ENCODE measurements at places on chromosomes 2 and 18.
A peak's percentile ranks its signal among the peaks of the same experiment; 100 is the strongest.

- peak; percentile 44 for DNase-seq
Measured at GRCh38 chr18:38459131-38459994, 893.8 kb upstream of the CELF4 start.

DNA sequence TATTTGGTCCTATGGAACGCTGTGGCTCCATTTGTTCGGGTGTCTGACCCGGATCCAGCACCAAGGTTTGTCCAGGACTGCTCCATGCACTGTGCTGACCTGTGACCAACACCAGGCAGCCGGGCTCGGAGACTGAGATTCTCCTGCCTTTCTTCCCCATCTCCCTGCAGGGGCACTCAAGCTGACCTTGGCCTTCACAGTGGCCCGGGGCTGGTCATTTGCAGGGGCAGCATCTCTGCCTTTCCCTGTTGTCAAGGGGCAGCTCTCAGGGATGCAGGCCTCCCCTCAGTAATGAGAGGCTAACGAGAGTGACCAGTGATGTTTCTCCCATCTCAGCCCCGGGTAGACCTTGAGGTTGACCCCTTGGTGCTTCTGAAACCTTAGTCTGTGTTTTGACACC lies 27.5 kb downstream of the MOCOS start:
- DNase-seq = no peak

DNA sequence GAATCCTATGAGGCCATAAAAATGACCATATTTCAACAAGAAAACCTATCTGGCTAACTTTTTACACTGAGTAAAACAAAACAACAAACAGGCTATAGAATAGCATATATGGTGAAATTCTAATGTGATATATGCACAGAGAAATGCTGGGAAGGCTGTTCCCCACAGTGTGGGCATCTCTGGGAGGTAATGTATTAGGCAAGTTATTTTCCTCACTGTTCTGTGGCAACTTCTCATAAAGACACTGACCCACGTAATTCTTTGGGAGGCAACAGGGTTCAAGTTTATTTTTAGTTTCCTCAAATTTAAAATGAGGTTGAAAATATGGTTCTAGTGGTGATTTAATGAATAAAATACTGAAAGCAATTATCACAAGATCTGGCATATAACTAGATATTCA lies 46.7 kb downstream of the RNU4ATAC start:
- no peak for DNase-seq

DNA sequence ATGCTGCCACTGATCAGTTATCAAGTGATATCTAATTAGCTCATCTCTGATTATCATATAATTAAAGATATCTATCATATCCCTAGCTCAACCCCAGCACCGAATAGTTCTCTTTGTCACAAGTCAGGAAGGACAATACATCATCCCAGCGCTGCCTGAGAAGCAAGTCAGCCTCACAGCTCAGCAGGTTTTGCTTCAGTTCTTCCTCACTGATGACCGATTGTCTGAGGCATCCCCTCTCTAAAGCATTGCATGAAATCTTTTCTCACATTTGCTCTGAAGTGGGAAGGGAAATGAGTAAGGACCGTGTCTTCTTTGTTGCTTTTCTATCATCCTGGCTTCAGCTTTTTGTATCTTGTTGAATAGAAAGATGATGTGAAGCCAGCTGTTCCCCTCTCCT lies 247.9 kb downstream of the CMPK2 start:
- DNase-seq = no peak

- DNase-seq = no peak
Measured at GRCh38 chr2:156470975-156471583, 34.9 kb downstream of the GPD2 start.

DNA sequence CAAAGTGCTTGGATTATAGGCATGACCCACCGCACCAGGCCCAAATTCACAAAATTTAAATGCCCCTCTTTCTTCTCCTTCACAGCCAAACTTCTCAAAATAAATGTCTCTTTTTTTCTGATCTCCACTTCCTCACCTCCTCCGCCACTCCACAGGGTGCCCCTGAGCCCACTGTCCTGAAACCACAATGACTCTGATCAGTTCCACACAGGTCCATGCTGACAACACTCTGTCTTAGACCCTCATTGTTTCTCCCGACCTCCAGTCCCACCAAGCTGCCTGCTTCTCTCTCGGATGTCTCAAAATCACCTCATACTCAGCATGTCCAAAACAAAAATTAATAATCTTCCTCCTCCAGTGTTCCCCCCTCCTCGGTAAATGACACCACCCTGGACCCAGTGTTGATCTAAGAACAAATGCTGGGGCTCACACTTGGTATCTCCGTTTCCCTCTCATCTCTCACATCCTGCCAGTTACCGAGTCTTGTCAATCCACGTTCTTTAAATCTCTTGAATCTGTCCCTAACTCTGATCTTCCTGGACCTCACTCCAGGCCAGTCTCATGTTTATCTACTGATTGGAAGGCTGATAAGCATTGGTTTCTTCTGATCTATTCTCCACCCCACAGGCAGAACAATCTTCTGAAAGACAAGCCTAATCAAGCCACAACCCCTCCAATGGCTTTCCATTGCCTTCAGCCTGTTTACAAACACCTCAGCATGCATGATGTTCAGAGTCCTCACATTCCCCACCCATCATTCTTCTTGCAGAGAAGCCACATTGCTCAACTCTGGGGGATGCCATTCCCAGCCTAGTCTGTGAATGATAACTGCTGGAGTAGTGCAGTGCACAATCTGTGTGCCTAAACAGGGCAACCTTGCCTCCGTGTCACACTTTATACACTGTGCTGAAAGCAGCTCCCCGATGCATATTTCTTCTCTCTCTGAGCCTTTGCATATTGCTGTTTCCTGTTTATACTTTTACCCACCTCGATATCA lies 12.4 kb upstream of the ANKRD44 start:
- DNase-seq = no peak

GRCh38 chr18:57644540-57644939 lies 22.9 kb upstream of the NARS1 start:
- no peak for DNase-seq

GRCh38 chr2:172783165-172783898 lies 47.7 kb downstream of the RAPGEF4 start:
- DNase-seq = peak; percentile 50

DNA sequence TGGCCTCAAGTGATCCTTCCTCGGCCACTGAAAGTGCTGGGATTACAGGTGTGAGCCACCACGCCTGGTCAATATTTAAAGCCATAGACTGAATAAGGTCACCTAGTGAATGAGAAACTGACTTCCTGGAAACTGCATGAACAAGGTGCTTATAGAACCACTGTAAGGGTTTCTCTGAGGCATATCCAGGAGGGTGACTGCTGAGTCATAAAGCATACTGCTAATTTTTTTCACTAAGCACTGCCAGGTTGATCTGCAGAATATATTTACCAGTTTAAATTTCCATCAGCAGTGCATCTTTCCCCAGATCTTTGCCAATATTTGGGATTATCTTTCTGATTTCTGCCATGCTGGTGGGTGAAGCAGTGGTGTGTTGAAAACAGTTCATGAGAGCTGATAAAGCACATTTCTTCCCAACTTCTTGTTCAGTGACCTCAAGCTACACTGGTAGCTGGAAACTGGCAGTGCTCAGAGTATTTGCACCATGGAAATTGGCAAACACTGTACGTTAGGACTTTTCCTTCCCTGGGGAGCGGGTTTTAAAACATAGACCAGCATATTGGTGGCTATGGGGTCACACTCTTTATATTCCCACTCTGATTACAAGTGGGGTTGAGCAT lies 4.2 kb upstream of the CLIP4 start:
- no peak for DNase-seq

DNA sequence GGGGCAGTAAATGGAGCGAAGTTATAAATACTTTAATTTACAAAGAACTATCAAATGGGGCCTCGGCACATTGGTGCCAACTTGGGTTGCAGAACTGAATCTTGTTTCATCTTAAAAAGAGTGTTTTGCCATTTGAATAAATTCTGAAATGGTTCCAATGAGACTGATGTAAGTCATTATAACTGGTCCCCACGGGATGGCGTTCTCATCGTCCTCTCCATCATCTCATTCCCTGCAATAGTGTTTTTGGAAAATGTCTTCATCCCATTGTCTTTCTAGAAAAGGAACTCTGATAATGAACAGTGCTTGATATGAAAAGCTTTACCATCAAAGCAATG lies 422.0 kb upstream of the ID2 start:
- no peak for DNase-seq

GRCh38 chr18:57519668-57520424 lies 66.7 kb downstream of the FECH start:
- no peak for DNase-seq

DNA sequence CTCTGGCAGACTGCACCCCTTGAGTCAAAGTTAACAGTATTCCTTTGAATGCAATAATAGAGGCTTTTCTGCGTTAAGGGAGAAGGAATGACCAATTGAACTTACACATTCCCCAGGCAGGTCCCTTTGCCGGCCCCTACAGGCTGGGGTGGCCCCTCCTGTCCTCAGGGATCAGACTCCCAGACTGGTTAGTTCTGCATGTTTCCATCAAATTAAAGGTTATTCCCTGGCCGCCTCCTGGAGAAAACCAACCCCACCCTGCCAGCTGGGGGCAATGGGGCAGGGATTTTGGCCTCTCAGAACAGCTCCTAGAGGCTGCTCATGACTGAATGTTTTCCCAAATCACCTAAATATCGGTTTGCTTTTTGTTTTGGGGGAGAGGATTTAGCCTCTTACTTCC lies 199.6 kb downstream of the MGAT5 start:
- DNase-seq = peak; percentile 16

GRCh38 chr18:74123200-74123599 lies 24.4 kb downstream of the FBXO15 start:
- DNase-seq = no peak

GRCh38 chr2:128604045-128604444 lies 285.4 kb upstream of the HS6ST1 start:
- no peak for DNase-seq

DNA sequence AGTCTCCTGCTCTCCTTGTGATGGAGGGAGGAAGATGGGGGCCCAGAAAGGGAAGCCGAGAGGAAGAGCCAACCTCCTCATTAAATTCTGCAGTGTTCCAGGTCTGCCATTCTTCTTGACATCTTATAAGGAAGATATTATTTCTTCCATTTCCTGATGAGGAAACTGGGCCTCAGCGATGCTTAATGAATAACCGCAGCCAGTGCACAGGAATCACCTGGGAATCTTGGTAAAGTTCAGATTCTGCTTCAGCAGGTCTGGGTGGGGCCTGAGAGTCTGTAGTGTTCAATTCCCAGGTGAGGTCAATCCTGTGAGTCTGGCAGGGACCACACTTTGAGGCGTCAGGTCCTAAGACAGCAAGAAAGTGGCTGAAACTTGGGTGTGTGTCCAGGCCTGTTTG lies 17.3 kb downstream of the PCARE start:
- no peak for DNase-seq

GRCh38 chr18:73670039-73670438 lies 477.6 kb downstream of the FBXO15 start:
- DNase-seq = no peak

DNA sequence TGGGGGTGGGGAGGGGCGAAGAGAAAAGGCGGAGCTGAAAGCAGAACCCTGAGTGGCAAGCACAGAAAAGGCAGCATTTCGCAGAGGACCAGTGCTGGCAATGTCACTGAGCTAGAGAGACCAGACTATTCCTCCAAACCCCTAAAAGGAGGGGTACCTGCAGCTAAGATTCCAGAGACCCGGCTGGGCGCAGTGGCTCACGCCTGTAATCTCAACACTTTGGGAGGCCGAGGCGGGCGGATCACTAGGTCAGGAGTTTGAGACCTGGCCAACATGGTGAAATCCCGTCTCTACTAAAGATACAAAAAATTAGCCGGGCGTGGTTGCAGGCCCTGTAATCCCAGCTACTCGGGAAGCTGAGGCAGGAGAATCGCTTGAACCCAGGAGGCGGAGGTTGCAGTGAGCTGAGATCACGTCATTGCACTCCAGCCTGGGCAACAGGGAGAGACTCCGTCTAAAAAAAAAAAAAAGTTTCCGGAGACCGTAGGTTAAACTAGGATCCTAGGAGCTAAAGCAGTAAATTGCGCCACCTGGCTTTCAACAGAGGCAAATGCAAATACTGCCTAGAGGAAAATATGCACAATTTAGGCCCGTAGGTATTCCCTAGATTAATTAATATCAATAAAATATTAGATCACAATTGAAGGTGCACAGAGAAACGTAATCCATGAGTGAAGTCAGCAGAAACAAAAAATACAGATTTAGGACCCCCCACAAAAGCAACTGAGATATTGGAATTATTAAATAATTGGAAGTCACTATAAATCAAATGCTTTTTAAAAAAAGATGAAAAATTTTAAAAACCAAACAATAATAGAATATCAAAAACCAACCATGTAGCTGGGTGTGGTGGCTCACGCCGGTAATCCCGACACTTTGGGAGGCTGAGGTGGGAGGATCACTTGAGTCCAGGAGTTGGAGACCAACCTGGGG lies 4.9 kb downstream of the UCN start:
- no peak for DNase-seq

DNA sequence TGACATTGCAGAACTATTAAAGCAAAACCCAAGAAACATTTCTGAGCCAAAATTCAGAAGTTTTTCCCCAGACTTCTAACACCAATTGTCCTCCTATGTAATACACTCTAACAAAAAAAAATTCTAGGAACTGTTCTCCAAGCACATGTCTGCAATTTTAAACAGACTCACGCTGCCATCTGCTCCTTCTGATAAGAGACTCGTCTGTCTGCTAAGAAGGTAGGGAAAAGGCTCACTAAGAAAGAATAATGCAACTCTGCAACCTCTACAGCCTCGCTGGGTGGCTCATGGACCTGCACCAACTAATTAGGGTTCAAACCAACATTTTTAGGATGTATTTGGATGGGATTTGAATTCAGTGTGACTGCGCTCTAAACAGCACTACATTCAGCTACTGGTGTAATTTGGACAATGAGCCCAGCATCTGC lies 366.5 kb downstream of the DSC3 start:
- no peak for DNase-seq

GRCh38 chr18:54389143-54389505 lies 31.4 kb downstream of the C18orf54 start:
- DNase-seq = no peak

DNA sequence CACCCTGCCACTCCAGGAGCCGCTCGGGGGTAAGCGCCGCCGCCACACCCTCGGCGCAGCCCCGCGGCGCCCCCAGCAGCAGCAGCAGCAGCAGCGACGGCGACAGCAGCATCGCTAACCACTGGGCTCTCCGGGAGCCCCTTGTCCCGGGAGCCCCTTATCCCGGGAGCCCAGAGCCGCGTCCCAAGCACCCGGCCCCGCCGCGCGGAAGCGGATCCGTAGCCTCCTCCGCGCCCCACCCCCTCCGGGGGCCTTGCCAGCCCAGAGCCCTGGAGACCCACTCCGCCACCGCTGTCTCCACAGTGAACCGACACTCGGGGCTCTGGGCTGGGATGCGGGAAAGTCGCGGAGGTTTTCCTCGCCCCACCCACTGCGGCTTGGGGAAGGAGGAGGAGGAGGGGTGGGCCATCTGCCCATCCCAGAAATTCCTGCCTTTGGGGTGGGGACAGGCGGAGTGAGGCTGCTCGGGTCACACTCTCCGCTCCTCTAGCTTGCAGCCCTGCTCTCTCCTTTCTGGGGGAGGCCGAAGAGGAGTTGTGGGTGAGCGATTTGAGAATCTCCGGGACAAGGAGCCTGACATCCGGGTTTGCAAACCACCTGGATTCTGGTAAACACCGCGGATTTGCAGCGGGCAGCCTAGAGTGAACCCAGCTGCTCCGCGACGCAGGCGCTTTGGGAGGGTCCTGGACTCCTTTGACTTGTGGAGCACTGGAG lies at the start of gene PLA2R1:
PLA2R1 (minus strand) TSS at position 324 of the 714 bp plus-strand sequence; CDS start at position 112, 212 bp downstream.
- peak; percentile 73 for DNase-seq
